Progenitor cell of endocrine pancreas (in vitro differentiated cells): ENCODE measurements at places on chromosomes 2 and 18. TPM values are rescaled to one million over a fixed set of nuclear protein-coding genes. Genes with fewer than 3 reads are reported as not detected.

DNA sequence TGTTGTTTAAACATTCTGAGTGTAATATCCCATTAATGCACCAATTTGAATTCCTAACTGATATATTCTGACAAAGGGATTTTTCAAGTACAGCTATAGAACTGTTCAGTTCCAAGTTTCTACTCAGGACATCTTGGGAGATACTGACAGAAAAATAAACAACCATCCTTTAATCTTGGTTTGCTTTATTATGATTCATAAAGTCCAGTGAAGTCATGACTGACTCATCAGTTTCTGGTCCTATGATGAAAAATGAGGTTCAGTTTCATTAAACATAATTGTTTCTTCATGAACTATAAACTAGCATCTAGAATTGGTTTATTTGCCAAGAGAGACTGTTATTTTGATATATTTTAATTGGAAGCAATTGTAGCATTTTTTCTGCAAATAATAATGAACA, 896.2 kb downstream of the CCDC85A start:
- no peaks in the 10 kb centered on the region for H3K4me1 ChIP-seq
- H3K4me3 ChIP-seq = no peak overlapping the region
- no peak for DNase-seq
- H3K36me3 ChIP-seq = no peaks in the 10 kb centered on the region

DNA sequence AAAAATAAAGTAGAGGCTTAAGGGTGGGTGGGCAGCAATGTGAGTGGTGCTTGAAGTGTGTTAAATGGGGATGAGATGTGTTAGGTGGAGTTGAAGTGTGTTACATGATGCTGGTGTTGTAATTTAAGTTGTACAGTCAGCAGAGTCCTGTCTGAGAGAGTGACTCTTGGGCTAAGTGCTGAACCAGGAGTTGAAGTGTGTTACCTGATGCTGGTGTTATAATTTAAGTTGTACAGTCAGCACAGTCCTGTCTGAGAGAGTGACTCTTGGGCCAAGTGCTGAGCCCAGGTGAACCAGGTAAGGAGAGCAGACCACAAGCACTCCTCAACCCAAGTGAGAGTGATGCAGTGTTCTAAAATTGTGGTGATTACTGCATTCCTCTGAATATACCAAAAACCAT, 40.6 kb downstream of the LCLAT1 start:
- no peak overlapping the region for H3K27ac ChIP-seq
- DNase-seq = no peak
- H3K4me3 ChIP-seq = no peak overlapping the region
- no peaks in the 10 kb centered on the region for H3K27me3 ChIP-seq
- H3K36me3 ChIP-seq = no peaks in the 10 kb centered on the region
- no peaks in the 10 kb centered on the region for H3K4me1 ChIP-seq

VWC2L gene
- 0.16 TPM in 1 of 2 replicates, not detected in the other for total RNA-seq

GRCh38 chr2:48883661-48884060, 128.1 kb upstream of the LHCGR start:
- no peaks in the 10 kb centered on the region for H3K4me1 ChIP-seq
- no peak for DNase-seq
- no peaks in the 10 kb centered on the region for H3K27me3 ChIP-seq
- no peaks in the 10 kb centered on the region for H3K36me3 ChIP-seq

- no peaks in the 10 kb centered on the region for H3K36me3 ChIP-seq
- H3K27me3 ChIP-seq = peaks cover 44% of the 10 kb centered on the region
- no peak for DNase-seq
- H3K27ac ChIP-seq = no peak overlapping the region
These were observed 297.5 kb downstream of the PIEZO2 start for GRCh38 chr18:10851824-10852319.

GRCh38 chr2:205903549-205904129, 182.3 kb downstream of the INO80D start:
- no peak overlapping the region for H3K27ac ChIP-seq
- no peak for DNase-seq
- H3K4me1 ChIP-seq = peaks cover 23% of the 10 kb centered on the region

PAX8 gene
- 3.9 and 8.4 TPM in 2 replicates for total RNA-seq

OTX1 gene
- total RNA-seq = 1.0 and 1.2 TPM in 2 replicates

GRCh38 chr2:19888831-19889230, 13.0 kb downstream of the TTC32 start:
- no peaks in the 10 kb centered on the region for H3K27me3 ChIP-seq
- DNase-seq = no peak
- no peak overlapping the region for H3K4me3 ChIP-seq
- H3K27ac ChIP-seq = no peak overlapping the region

DNA sequence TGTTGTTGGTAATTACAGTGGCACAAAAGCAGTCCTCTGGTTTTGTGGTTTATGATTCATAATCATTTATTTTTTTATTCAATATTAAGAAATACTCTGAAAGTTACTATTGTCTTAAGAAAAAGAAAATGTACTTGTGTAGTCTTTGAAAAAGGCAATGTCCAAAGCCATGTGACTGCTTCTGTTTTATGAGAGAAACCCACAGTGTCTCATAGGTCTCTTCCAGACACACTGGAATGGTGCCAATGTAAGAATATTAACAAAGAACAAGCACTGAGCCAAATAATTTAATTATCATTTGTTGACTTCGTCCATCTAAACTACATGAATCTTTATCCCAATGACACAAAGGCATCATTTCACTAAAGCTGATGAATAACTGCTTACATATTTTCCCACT, 62.5 kb downstream of the RPRM start:
- no peak overlapping the region for H3K4me3 ChIP-seq
- no peaks in the 10 kb centered on the region for H3K36me3 ChIP-seq

DNA sequence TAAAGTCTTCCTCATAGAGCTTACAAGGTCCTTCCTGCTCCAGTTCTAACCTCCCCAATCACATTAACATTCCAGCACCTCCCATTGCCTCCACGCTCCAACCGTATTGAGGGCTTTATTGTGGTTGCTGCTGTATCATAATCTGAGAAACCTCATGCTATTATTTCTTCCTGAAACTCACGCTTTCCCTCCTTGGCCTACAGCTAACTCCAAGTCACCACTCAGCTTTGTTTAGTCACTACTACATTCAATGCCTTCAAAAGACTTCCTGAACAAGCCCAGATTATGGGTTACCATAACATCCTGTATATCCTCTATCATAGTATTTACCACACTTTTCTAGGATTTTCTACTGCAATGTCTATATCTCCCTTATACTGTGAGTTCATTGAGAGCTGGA, 230.4 kb downstream of the IKZF2 start:
- H3K4me1 ChIP-seq = peaks cover 18% of the 10 kb centered on the region
- H3K4me3 ChIP-seq = no peak overlapping the region
- no peaks in the 10 kb centered on the region for H3K27me3 ChIP-seq
- no peak overlapping the region for H3K27ac ChIP-seq
- H3K36me3 ChIP-seq = no peaks in the 10 kb centered on the region

- H3K4me3 ChIP-seq = no peak overlapping the region
- no peak overlapping the region for H3K27ac ChIP-seq
- peaks cover 38% of the 10 kb centered on the region for H3K4me1 ChIP-seq
- no peaks in the 10 kb centered on the region for H3K36me3 ChIP-seq
- DNase-seq = no peak
- H3K27me3 ChIP-seq = no peaks in the 10 kb centered on the region
These were observed 102.3 kb upstream of the ID2 start for GRCh38 chr2:8579485-8580085.

DNA sequence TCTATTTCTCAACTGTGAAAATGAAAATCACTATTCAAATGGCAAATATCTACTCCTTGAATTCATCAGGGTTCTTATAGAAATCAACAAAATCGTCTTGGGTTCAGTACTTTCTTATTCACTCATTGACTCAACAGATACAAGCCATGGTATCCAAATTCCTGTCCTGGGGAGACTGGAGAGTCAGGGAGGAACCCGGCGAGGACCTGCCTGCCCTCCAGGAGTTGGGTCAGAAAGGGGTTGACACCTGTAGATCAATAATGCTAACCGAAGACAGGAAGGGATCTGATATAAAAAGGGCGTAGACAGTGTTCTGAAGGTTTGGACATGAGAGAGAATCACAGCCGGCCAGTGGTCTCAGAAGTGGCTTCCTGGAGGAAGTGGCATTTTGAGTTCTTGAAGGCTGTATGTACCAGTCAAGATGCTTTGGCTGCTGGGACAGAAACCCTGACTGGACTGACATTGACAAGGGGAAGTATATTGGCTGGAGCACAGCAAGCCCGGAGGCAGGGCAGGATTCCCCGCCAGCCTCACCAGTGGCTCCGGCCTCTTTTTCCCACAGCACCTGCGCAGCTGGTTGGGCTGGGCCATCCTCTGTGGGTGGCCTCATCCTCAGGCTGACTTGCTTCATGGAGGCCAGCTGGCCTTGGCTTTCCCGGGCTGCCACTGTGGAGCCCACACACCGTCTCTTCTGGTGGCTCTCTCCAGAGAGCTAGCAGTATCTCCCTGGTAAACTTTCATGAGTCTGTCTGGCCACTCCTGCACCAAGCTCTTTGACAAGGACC, 3.0 kb downstream of the LRRFIP1 start:
- peaks cover 11% of the 10 kb centered on the region for H3K27me3 ChIP-seq
- peak overlapping the region; percentile 2 for H3K4me3 ChIP-seq
- H3K36me3 ChIP-seq = peaks cover 21% of the 10 kb centered on the region
- peak overlapping the region; percentile 13 for H3K27ac ChIP-seq
- peaks cover 30% of the 10 kb centered on the region for H3K4me1 ChIP-seq

GRCh38 chr2:232633413-232634205, at the start of gene EFHD1:
EFHD1 (plus strand) TSS chr2:232633604; CDS start chr2:232633705, 101 bp downstream.
- no peaks in the 10 kb centered on the region for H3K4me1 ChIP-seq
- peak; percentile 56 for DNase-seq
- peak within 1 kb of the TSS; percentile 62 for H3K4me3 ChIP-seq

GRCh38 chr2:1849450-1849849, 105.1 kb upstream of the PXDN start:
- no peak overlapping the region for H3K4me3 ChIP-seq
- peaks cover 18% of the 10 kb centered on the region for H3K4me1 ChIP-seq
- peaks cover 58% of the 10 kb centered on the region for H3K27me3 ChIP-seq

GRCh38 chr2:1101982-1102590, 151.4 kb downstream of the SNTG2 start:
- H3K27me3 ChIP-seq = peaks cover 64% of the 10 kb centered on the region
- no peaks in the 10 kb centered on the region for H3K36me3 ChIP-seq

- no peak for DNase-seq
- no peak overlapping the region for H3K27ac ChIP-seq
- H3K4me3 ChIP-seq = no peak overlapping the region
- peaks cover 20% of the 10 kb centered on the region for H3K4me1 ChIP-seq
- no peaks in the 10 kb centered on the region for H3K27me3 ChIP-seq
These were observed 7.8 kb downstream of the SULT1C4 start for GRCh38 chr2:108385411-108386071.

- no peak overlapping the region for H3K27ac ChIP-seq
- H3K4me1 ChIP-seq = peaks cover 12% of the 10 kb centered on the region
- no peaks in the 10 kb centered on the region for H3K36me3 ChIP-seq
- no peak overlapping the region for H3K4me3 ChIP-seq
These were observed 83.7 kb downstream of the SDC1 start for GRCh38 chr2:20141056-20141762.

GRCh38 chr2:71060871-71061270, 7.6 kb upstream of the NAGK start:
- H3K27ac ChIP-seq = no peak overlapping the region
- no peaks in the 10 kb centered on the region for H3K4me1 ChIP-seq
- DNase-seq = no peak
- peaks cover 14% of the 10 kb centered on the region for H3K27me3 ChIP-seq

FSHR gene
- 0.44 and 0.74 TPM in 2 replicates for total RNA-seq

DNA sequence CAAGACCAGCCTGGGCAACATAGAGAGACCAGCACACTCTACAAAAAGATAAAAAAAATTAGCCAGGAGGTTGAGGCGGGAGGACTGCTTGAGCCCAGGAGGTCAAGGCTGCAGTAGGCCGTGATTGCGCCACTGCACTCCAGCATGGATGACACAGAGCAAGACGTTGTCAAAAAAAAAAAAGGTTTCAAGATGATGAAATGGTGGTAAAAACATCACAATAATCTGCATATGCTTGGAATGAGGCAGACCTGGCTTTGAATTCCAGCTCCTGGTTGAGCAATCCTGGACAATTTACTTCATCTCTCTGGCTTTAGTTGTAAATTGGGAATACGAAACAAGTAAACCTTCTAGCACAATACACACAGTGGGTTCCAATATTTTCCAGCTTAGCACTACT, 24.1 kb downstream of the USP40 start:
- DNase-seq = no peak
- no peaks in the 10 kb centered on the region for H3K4me1 ChIP-seq
- H3K27ac ChIP-seq = no peak overlapping the region

CHRNG gene
- total RNA-seq = 0.42 TPM in 1 of 2 replicates, not detected in the other

IHH gene
- total RNA-seq = 17.3 and 24.1 TPM in 2 replicates

RPRM gene
- total RNA-seq = 2.4 and 3.1 TPM in 2 replicates

GRCh38 chr2:44244135-44244871, 31.0 kb upstream of the SLC3A1 start:
- H3K36me3 ChIP-seq = no peaks in the 10 kb centered on the region
- peak overlapping the region; percentile 93 for H3K27ac ChIP-seq
- DNase-seq = no peak
- no peak overlapping the region for H3K4me3 ChIP-seq

PSTPIP2 gene
- total RNA-seq = 6.1 and 7.0 TPM in 2 replicates

DNA sequence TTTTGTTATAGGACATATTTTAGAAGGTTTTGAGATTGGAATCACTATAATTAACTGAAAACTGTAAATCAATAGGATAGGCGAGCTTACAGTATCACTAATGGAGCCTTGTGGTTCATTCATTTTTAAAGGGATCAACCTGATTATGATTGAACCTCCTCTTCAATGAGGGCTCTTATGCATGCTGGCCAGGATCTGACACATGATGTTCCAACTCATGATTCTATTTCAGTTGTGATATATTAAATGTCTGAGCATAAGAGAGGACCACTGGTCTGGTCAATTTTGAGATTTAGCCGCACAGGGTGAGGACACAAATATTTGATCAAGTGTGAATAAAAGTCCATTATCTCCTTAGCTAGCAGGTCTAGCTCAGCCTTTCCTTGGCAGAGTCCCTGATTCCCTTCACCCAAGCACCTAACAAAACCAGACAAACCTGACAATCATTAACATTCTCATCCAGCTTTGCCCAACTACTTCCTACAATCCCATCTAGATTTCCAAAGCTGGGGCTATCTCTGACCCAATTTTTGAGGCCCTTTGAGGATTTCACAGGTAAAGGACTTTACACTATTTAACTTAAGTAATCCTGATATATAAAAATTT, 6.9 kb upstream of the MAP4K4 start:
- no peak overlapping the region for H3K4me3 ChIP-seq
- no peaks in the 10 kb centered on the region for H3K36me3 ChIP-seq
- H3K27me3 ChIP-seq = peaks cover 7% of the 10 kb centered on the region

GRCh38 chr2:120937686-120938044, 202.0 kb downstream of the GLI2 start:
- H3K27ac ChIP-seq = no peak overlapping the region
- no peak for DNase-seq
- peaks cover under 1% of the 10 kb centered on the region for H3K36me3 ChIP-seq

RTP5 gene
- total RNA-seq = not detected in 2 replicates

- H3K4me1 ChIP-seq = peaks cover 6% of the 10 kb centered on the region
- no peak overlapping the region for H3K27ac ChIP-seq
- H3K4me3 ChIP-seq = no peak overlapping the region
- H3K36me3 ChIP-seq = no peaks in the 10 kb centered on the region
These were observed 179.3 kb downstream of the GLI2 start for GRCh38 chr2:120914839-120915521.

KCNJ13 gene
- total RNA-seq = 0.89 and 1.0 TPM in 2 replicates

GRCh38 chr2:17171446-17172049, 346.7 kb downstream of the RAD51AP2 start:
- H3K4me1 ChIP-seq = peaks cover 6% of the 10 kb centered on the region
- no peak overlapping the region for H3K4me3 ChIP-seq
- no peaks in the 10 kb centered on the region for H3K36me3 ChIP-seq
- peak; percentile 42 for DNase-seq

- no peak overlapping the region for H3K27ac ChIP-seq
- no peak for DNase-seq
- peaks cover 1% of the 10 kb centered on the region for H3K36me3 ChIP-seq
- H3K27me3 ChIP-seq = no peaks in the 10 kb centered on the region
These were observed 15.5 kb downstream of the CYP26B1 start for GRCh38 chr2:72131916-72132841.

- no peaks in the 10 kb centered on the region for H3K4me1 ChIP-seq
- no peak overlapping the region for H3K27ac ChIP-seq
- H3K4me3 ChIP-seq = no peak overlapping the region
These were observed 211.8 kb upstream of the SLC14A2 start for GRCh38 chr18:45403341-45404049.
